ENCODE measurements at places on chromosomes 3 and 15.

- DNase-seq: no peak
These were observed 35.7 kb upstream of the TMEM45A start for GRCh38 chr3:100456745-100457144.

DNA sequence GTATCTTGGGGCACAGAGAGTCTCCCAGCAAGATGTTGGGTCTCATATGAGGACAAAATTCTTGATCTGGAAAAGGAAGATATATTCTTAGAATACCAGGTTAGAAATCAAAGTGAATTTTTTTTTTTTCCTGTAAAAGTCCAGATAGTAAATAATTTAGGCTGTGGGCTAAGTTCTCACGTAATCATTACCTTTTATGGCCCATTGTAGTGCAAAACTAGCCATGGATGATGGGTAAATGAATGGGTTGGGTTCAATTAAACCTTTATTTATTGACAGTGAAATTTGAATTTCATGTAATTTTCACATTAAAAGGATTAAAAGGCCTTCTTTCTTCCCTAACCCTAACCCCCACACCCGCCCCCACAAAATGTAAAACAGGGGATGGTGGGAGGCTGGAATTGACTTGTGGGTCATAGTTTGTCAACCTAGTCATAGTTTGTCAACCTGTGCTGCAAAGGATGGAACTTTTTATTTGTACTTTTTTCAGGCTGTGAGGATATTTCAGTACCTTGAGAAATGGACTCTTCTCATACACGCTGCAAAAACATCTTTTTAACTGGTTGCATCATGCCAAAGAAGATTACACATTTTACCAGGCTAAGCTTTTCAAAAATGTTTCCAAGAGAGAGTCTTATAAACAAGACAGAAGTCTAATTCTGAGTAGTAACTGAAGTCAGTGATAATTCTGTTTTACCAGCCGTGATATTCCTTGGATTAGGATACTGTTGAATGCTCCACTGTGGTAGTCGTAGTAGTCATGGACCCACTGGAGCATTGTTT lies 138.8 kb downstream of the AKAP13 start:
- DNase-seq: no peak

- no peak for DNase-seq
These were observed 10.8 kb upstream of the VILL start for GRCh38 chr3:37979541-37980461.

- no peak for DNase-seq
These were observed 1.5 kb downstream of the C2CD4A start for GRCh38 chr15:62068071-62068809.

DNA sequence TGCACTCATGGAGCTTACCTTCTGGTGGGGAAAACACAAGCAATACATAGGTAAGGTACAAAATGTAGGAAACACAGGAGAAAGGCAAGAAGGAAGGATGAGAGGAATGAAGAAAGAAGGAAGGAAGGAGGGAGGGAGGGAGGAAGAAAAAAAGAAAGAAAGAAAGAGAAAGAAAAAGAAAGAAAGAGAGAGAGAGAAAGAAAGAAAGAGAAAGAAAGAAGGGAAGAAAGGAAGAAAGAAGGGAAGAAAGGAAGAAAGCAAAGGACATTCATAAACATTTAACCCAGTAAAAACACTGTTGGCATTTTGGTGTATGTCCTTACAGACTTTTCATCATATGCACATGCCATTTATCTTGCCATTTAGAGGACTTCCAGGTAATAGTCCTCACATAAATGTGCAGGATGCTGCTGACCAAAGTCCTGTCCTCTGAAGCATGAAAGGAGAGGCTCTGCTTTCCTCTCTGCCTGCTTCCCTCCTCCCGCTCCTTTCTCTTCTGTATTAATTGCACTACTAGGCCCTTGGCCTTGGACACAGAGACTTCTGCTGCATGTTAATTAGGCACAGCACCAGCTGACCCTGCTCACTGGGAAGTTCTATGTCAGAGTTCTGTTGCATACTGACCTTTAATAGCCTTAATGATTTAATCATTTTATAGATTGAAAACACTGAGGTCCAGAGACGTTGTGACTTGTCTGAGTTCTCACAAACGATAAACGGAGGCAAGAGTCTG lies 29.7 kb upstream of the NDUFB4 start:
- no peak for DNase-seq

DNA sequence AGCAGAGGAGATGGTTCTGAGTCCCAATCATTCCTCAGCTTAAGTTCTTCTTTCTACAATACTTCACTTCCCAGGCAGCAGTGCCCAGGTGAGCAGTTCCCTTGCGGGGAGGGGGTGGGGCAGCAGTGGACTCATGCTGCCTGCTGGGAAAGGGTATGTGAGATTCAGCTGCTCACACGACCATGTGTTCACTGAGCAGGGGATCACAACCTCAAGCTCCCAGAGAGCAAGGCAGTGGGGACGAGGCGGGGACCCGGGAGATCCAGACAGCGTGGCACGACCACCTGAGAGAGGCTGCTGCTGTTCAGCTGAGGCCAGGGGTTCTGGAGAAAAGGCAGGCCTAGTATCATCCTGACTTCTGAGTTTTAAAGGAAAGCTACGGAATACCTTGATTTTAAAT lies 166.6 kb downstream of the XXYLT1 start:
- DNase-seq: no peak

DNA sequence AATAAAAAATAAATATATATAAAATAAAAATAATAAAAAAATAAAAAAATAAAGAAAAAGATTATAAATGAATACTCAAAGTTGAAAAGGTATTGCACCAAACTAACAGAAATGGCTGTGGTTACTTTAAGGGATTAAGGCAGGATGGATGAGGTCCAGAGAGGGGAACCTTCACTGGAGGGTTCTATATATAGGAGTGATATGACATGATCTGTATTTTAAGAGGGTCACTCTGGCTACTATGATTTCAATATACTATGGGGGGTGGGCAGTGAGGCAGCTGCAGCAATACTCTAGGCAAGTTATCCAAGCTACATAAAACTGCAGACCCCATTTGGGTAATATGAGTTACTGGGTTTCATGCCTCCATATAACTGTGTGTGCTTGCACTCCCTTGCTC lies 24.6 kb downstream of the ACAD11 start:
- no peak for DNase-seq

GRCh38 chr15:49855917-49856637 lies 235.2 kb downstream of the DTWD1 start:
- DNase-seq: no peak

- no peak for DNase-seq
These were observed 632.7 kb upstream of the SUCLG2 start for GRCh38 chr3:68287101-68287500.

DNA sequence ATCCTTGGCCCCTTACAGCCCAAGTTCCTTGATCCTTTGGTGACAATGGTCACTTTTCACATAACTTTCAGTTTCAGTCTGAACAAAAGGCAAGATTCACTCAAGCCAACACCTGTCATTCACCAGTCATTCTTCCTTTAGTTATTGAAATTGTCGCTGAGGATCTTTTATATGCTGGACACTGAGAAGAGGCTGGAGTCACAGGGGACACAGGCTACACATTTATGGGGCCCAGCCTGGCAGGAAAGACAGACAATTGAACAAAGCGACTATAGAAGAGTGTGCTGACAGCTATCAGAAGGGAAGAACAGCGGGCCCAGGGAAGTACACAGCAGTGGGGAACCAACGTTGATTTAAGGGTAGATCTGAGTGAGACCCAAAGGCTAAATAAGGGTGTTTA lies 69.8 kb upstream of the PROK2 start:
- DNase-seq: no peak

- DNase-seq: no peak
These were observed 25.9 kb upstream of the SPRED1 start for GRCh38 chr15:38226608-38227266.

- no peak for DNase-seq
These were observed 19.8 kb downstream of the CFAP92 start for GRCh38 chr3:128973988-128974564.
